ENCODE measurements at places on chromosomes 3 and 15. TPM values are rescaled to one million over a fixed set of nuclear protein-coding genes. Genes with fewer than 3 reads are reported as not detected.

CAPN7 gene
- 16.9 TPM for total RNA-seq

PEX5L gene
- total RNA-seq, result not detected

GOLGA6D gene
- total RNA-seq, result not detected

KNL1 gene
- 7.9 TPM for total RNA-seq

HRG gene
- not detected for total RNA-seq

Data from epithelial cell of alveolus of lung (primary cell).